Uterine smooth muscle cell (primary cell): ENCODE measurements at places on chromosomes 16 and 17. TPM values are rescaled to one million over a fixed set of nuclear protein-coding genes. Genes with fewer than 3 reads are reported as not detected.

The EXOC3L1 gene
- total RNA-seq = 0.11 and 0.12 TPM in 2 replicates

The GSG1L gene
- total RNA-seq = not detected in 2 replicates

The UNC13D gene
- 1.00 and 1.2 TPM in 2 replicates for total RNA-seq

The SRCIN1 gene
- under 0.01 and 0.12 TPM in 2 replicates for total RNA-seq

The MYH3 gene
- 0.77 and 0.87 TPM in 2 replicates for total RNA-seq

The IGSF6 gene
- under 0.01 TPM in 1 of 2 replicates, not detected in the other for total RNA-seq

The SLC2A4 gene
- under 0.01 TPM in 2 replicates for total RNA-seq

The TOX3 gene
- not detected in 2 replicates for total RNA-seq

The NOXO1 gene
- not detected in 2 replicates for total RNA-seq

The SPAG9 gene
- 113 and 122 TPM in 2 replicates for total RNA-seq
